ENCODE measurements at places on chromosomes 2 and 18.

- no peak for DNase-seq
These were observed 175.5 kb downstream of the ZNF407 start for GRCh38 chr18:74773171-74773624.

- DNase-seq: no peak
These were observed 77.0 kb downstream of the EPC2 start for GRCh38 chr2:148721520-148721931.

- no peak for DNase-seq
These were observed 19.1 kb downstream of the COL3A1 start for GRCh38 chr2:188993247-188993646.

DNA sequence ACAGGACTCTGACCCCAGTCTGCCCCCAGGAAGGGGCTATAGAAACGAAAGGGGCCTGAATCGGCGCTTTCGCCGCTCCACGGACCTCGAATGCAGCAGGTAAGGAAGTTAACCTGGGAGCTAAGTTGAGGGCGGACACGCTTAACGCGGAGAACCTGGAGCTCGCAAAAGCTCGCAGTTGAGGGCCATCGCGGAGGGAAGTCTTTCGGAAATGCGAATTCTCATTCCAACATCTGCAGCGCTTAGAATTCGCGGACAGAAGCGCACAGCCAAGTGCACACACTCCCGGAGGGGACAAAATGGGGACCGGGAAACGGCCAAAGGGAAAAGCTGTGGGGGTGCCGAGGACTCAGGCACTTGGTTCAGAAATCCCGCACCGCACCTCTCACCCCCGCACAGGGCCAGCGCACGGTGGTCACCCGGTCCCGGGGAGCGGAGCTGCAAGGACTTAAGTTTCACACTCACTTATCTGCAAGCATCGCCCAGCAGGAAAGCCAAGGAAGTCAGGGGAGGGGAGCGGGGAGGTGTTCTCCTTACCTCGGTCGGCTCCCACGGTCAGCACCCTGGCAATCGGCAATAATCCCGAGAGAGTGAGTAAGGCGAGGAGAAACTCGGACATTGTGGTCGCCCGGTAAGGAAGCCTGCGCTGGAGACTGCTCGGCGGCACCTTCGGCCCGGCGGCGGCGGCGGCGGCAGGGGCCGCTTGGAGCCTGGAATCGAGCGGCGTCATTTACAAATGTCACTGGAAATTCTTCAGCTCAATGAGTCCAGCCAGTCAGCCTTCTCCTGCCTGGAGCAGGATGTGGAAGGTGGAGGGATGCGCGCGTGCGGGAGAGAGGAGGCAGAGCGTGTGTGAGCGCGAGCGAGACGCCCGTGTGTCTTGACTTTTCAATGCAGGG, 456 bp downstream of the LRP1B start:
- no peak for DNase-seq

DNA sequence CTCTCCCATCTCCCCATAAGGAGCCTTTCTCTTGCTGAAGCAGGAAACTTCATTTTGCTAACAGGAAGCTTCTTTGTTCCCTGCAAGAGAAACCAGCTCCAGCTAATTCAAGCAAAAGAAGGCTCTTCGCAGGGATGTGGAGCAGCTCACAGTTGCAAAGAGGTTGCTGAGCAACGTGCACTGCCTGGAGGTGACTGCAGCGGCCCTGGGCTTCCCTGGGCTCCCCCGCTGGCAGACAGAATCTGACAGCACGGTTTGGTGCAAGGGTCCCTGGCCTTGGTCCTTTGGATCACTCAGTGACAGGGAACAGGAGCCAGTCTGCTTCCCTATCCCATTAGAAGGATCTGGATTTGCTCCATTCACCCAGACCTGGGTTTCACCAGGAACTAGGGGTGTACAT, 25.8 kb downstream of the GPR55 start:
- no peak for DNase-seq

- DNase-seq: no peak
These were observed 17.8 kb upstream of the TMEM131 start for GRCh38 chr2:98013407-98014042.

DNA sequence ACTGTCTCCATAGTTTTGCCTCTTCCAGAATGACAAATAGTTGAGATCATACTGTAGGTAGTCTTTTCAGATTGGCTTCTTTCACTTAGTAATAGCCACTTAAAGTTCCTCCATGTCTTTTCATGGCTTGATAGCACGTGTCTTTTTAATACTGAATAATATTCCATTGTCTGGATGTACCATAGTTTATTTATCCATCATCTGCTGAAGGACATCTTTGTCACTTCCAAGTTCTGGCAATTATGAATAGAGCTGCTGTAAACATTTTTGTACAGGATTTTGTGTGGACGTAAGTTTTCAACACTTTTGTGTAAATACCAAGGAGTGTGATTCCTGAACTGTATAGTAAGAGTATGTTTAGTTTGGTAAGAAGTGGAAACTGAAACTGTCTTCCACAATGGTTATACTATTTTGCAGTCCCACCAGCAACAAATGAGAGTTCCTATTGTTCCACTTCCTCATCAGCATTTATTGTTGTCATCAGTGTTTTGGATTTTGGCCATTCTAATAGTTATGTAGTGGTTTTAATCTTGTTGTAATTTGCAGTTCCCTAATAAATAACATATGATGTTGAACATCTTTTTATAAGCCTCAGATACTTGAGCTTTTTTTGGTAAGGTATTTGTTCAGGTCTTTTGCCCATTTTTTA, 18.9 kb downstream of the LTBP1 start:
- DNase-seq: no peak

GRCh38 chr2:39678170-39678569, 12.5 kb downstream of the TMEM178A start:
- DNase-seq: no peak

- DNase-seq: no peak
These were observed 2.4 kb upstream of the SERPINB10 start for GRCh38 chr18:63905361-63905760.

DNA sequence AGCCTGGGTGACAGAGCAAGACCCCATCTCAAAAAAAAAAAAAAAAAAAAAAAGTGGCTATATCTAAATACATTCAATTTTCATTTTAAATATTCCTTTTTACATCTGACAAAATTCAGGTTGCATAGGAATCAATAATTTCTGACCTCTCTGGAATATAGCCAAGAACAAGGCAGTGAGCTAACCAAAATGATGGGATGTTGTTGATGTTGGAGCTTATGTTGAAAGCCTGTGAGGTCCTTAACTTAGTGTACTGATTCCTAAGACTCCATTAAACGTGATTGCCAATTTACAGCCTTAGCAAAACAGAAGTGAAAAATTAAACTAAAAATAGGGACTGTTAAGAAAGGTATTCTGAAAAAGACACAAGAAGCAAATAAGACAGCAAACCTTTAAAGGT, 109.6 kb downstream of the MEP1B start:
- no peak for DNase-seq

DNA sequence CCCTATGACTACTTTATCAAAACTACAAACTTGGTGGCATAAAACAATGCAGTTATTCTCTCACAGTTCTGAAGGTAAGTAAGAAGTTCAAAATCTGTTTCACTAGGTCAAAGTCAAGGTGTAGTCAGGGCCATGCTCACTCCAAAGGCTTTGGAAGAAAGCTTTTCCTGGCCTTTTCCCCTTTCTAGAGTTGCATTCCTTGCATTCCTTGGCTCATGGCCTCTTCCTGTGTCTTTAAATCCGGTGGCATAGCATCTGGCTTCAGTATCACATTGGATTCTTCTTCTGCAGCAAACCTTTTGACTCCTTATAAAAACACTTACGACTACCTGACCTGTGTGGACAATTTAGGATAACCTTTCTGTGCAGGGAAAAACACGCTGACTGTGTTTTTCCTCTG, 543.5 kb upstream of the HNMT start:
- no peak for DNase-seq

GRCh38 chr2:27072920-27073319, 1.5 kb upstream of the OST4 start:
- DNase-seq: no peak

DNA sequence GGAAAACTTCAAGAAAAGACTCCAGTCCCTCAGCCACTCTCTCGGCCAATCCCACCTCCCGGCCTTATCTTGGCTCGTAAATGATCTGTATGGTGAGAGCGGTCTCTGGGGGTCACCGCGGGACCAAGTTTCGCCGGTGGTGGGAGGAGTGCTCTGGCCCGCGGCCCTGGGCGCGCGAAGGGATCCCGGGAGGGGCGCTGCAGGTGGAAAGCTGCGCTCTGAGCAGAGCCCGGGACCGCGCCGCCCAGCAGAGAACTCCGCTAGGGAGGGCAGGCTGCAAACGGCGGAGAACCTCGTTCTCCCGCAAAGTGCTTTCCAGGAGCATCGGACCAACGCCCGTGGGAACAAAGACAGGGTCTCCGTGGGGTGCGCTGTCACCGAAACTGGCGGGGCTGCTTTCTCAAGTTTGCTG, 622 bp downstream of the LRP2 start:
- no peak for DNase-seq

- no peak for DNase-seq
These were observed 10.5 kb downstream of the CYP27A1 start for GRCh38 chr2:218792433-218792832.

- DNase-seq: no peak
These were observed 70.7 kb upstream of the TTN start for GRCh38 chr2:178877874-178878273.

DNA sequence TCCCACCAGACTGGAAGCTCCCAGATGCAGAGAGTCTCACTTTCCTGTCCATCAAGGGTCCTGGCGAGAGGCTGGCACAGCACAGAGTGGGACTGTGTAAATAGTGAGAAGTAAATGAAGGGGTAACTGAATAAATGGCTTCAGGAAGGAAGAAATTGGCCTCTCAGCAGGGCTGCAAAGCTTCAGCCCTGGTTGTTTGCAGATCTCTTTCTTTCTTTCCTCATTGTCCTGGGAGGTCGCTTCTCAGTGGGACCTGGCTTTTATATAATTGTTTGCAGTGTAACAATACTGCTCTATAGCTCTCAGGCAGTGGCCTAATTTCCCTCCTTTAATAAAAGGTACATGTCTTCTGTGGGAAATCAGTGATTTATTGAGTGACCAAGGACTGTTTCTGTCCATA, 74.9 kb upstream of the GPR45 start:
- DNase-seq: no peak

DNA sequence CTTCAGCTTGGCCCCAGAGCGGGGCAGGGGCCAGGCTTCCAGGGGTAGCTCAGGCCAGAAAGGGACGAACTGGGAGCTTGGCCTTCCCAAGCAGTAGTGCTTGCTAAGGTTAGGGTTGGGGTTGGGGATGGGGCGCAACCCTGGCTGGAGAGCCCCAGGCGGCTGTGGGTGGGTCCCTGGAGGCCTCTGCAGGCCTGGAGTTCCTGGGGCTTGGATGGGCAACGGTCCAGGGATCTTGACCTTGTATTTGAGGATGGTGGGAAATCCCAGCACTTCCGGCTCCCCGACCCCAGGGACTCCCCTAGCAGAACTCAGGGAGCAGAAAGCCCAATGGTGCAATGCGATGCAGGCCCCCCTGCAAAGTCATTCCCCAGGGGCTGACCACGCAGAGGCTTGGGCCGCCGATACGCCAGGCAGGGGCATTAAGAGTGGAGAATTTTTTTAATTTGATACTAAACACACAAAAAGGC, 12.6 kb upstream of the MLPH start:
- no peak for DNase-seq
